ENCODE measurements at places on chromosomes 12 and 14.

DNA sequence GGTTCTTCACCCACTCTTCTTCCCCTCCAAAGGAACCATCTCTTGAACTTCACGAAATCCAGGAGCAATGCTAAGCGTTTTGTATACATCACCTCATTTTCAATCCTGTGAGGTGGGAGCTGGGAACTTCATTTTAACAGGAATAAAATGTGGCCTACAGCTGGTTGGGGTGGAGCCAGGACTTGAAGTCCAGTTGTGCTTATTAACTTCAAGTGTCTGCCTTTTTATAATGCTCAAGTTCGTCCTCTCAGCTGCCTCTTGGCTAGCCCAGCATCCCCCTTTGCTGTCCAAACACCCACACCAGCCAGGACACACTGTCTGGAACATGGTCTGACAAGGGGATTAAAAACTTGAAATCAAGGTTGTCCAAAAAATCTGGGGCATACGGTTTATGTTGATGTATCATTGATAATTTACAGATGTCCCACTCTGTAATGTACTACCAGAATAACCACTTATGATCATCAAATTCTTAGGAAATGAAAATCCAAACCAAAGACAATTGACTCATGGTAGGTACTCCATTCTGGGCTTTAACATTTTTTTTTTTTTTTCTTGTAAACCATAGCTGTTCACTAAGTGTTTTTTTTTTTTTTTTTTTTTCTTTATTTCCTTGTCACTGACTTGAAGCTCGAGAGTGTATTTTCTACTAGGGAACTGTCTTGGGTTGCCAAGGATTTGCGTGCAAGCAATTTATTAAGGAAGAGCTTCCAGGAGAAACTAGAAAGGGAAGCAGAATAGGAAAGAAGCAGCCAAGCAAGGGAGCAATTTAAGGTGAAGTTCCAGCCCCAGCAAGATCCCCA, 252.3 kb downstream of the EFCAB11 start:
- no peak for DNase-seq

- peak; percentile 59 for DNase-seq
Observed at GRCh38 chr12:52836042-52836466, 1.9 kb upstream of the KRT79 start.

- no peak for DNase-seq
Observed at GRCh38 chr12:89181271-89181920, 170.9 kb downstream of the DUSP6 start.

DNA sequence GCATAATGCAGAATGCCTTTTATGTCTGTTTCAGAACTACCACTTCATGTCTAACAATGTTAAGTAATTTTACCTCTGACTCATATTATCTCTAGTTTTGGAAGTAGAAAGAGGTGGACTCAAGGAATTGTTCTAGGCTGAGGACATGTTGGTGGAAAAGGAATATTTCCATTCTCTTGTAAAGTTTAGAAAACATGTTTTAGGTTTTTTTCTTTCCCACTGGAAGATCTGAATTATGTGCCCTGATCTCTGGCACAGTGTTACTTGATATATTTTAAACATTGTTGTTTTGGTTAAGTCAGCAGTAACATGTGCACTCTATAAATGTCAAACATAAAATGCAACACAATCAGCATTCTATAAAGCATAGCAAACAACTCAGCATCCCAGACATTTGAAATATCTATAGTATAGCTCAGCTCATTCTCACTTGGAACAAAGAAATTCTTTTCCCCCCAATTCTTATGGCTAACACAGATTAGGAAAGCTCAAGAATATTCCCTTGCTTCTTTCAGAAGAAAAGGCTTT, 202.3 kb downstream of the STXBP6 start:
- no peak for DNase-seq

DNA sequence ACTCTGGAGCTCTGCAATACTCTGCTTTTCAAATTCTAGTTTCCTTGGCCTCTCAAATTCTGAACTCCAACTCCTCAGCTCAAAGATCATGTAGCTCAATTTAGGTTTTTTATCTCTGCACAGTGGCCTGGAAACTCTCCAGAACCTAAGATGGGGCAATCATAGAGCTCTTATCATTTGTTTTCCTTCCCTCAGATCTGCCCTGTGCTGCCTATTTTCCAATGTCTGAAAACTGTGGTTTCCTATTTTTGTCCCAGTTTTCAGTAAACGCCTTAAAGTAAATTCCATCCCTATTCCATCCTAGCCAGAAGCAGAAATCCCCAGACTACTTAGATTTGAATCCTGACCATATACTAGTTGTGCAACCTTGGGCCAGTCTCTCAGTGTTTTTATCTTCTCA, 73.2 kb downstream of the CEP83 start:
- DNase-seq, result no peak

All from stimulated activated CD4-positive, alpha-beta T cell treated with anti-CD3 and anti-CD28 coated beads, TNF-alpha, amount 100 ng/mL, for 24 hours (primary cell).